ENCODE measurements at places on chromosomes 1 and 21.
A peak's percentile ranks its signal among the peaks of the same experiment; 100 is the strongest.

DNA sequence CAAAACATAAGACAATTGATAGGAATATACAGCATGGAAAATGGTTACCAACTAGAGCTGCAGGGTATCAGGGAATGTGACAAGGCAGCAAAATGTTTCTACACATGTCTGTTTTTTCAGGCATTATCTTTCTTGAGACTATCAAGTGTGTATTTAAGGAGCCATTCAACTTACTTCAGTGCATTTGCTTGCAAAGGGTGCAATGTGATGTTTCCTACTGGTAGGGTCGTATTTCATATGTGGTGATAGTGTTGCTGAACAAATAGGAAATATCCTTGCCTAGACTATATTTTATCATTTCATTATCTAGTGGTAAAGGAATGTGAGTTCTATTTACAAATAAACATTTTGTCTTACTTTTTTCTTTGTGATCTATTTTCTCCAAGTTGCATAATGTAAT lies 42.4 kb downstream of the PTPRC start:
- DNase-seq, result no peak

GRCh38 chr1:223010582-223011504 lies 132.2 kb downstream of the TLR5 start:
- DNase-seq, result peak; percentile 66

DNA sequence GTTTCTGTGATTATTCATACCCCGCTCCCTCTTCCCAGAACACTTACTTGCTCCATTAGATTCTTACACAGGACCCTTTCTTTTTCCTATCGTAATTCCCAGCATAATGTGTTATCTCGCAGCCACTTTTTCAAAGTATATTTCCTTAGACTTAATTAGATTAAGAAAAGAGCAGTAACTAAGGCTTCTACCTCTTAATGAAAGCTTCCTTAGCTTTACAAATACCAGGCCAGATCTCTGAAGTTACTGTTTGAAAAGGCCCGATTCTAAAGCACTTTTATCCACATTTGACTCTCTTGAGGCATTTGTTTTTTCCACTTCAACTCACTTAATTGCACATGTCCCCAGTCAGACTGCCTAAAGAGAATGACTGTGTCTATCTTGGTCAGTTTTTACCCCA lies 1264.3 kb upstream of the ADGRL2 start:
- no peak for DNase-seq

DNA sequence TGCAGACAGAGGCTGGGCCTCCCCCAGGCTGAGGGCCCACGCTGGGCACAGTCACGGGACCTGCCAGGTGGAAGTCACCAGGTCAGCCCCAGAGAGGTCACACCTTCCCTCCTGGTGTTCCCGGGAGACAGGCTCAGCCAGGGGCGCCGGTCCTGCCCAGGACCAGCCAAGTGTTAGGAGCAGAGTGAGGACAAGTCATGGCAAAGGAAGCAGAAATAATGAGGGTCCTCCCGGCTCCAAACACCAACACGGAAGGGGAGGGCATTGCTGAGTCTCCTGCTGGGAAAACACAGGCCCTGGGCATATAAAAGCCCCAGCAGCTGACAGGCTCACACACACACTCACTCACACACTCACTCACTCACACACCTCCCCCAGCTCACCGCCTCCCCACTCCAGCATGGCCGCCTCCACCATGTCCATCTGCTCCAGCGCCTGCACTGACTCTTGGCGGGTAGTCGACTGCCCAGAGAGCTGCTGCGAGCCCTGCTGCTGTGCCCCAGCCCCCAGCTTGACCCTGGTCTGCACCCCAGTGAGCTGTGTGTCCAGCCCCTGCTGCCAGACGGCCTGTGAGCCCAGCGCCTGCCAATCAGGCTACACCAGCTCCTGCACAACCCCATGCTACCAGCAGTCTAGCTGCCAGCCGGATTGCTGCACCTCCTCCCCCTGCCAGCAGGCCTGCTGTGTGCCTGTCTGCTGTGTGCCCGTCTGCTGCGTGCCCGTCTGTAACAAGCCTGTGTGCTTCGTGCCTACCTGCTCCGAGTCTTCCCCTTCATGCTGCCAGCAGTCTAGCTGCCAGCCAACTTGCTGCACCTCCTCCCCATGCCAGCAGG lies at the start of gene KRTAP10-10:
Gene KRTAP10-10, plus strand, starts transcription at position 339 of the 833 bp plus-strand sequence. Its CDS starts 62 bp downstream, at position 401.
- DNase-seq, result no peak

- no peak for DNase-seq
These were observed 178.9 kb upstream of the SNX7 start for GRCh38 chr1:98482611-98483010.

DNA sequence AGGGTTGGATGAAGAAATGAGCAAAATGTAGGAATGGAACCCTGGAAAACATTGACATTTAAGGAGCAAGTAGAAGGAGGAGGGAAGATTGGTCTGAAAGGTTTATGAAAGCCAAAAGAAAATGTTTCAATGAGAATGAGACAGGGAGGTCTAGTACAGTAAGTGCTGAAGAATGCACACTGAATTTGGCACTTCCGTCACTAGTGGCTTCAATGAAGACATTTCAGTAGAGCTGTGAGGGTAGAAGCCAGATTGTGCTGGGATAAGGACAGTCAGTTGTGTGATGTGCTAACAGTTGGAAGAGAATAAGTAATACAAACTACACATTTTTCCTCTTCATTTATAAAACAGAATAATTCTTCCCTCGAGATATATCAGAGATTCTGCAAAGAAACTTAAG lies 17.1 kb downstream of the THEM4 start:
- no peak for DNase-seq

DNA sequence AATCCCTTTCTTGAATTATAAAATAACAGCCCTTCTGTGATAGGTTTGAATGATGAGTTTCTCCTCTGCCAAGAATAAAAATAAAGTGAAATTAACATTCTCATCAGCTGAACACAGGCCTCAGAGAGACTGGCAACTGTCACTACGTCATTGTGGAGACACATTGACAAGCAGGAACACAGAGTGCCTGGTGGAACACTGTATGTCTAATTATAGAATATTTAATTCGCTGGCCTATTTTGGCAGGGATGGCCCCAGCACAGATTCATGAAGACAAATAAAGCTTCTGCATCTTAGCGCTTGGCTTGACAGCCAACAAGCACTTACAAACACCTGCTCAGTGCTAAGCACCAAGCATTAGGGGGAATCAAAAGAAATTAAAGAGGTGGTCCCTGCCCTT lies 52.0 kb upstream of the SMYD2 start:
- DNase-seq, result no peak

DNA sequence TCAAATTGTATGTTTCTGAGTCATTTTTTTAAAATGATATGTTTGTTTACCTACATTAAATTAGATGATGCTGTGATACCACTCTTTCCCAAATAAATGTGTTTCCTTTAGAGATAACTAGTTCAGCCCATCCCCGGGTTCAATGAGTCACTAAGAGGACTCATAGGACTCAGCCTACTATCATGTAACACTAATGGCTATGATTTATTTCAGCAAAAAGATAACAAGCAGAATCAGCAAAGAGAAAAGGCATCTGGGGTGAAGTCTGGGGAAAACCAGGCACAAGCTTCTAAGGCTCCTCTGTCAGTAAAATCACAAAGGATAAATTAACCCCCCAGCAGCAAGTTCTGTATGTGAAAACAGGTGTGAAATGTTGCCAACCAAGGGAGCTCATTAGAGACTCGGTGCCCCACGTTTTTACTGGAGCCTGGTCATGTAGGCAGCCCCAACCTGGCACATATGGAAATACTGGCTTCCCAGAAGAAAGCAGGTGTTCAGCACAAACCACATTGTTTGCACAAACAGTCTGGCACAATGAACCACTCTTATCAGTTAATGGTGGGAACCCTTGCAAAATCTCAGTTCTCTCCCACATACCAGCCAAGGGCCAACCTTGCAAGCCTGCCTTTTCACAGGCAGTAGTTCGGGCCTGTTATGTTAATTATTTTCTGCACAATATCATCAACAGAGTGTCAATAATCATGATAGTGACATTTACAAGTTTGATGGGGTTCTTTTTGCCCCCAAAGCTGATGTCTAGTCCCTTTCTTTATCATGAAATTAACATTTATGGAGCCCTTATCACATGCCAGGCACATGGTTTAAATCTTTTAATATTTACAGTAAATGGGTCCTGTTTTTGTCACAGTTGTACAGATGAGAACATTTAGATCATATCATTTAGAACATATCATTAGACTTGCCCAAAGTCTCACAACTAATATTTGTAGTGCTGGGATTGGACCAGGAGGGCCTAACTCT lies 23.1 kb upstream of the CNN3 start:
- no peak for DNase-seq

GRCh38 chr21:39641827-39642450 lies 29.2 kb downstream of the B3GALT5 start:
- DNase-seq, result no peak

DNA sequence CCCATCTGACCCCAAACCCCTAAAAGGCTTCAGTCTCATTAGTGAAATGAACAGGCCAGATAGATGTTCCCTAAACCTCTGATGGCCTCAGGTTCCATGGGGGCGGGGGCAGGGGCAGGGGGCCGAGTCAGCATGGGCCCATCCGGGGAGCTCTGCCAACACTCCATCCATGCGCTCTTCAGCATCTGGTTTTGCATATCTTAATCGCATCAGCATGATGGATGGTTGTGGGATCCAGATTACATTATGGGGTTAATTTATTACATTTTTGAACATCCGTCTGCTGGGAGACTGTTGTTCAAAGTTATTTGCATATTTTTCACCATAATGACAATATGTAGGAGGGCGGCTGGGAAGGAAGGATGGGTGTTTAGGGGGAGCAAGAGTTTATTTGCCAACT lies 3.1 kb upstream of the MAD2L2 start:
- no peak for DNase-seq

- no peak for DNase-seq
These were observed 22.4 kb downstream of the KCNAB2 start for GRCh38 chr1:6068073-6068472.

- no peak for DNase-seq
These were observed 29.8 kb downstream of the COL6A1 start for GRCh38 chr21:46011267-46011967.

GRCh38 chr1:86472152-86472551 lies 3.4 kb downstream of the CLCA1 start:
- DNase-seq, result no peak

- DNase-seq, result no peak
These were observed 413.3 kb upstream of the PTBP2 start for GRCh38 chr1:96308314-96308713.

DNA sequence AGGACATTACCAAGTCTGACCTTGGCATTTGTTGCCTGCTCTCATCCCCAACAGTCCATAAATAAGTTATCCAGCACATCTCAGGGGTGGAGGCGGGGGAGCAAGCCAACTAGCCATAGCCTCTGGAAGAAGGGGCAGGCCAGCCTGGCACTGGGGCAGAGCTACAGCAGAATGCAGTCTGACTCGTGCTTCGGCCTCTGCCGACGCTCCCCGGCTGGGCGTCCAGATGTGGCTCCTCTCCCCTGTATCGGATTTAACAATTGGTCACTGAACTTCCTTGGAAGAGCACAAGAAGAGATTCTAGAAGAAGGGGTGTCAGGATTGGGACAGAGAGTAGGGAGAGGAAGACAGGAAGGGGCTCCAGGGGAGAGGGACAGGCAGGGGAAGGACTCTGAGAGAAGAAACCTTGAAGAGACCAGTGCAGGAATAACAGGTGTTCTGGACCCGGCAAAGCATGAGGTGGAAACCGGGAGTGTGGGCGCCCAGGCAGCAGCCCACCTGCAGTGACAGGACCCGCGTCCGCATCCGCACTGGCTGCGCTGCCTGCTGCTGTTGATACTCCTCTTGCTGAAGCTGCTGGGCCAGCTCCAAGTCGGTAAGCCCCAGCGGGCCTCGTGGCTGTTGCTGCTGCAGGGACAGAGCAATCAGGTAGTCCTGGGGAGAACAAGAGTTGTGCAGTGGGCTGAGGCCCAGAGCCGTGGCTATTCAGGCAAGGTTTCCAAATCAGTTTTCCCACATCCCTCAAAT lies 9.4 kb downstream of the MINDY1 start:
- DNase-seq, result no peak

DNA sequence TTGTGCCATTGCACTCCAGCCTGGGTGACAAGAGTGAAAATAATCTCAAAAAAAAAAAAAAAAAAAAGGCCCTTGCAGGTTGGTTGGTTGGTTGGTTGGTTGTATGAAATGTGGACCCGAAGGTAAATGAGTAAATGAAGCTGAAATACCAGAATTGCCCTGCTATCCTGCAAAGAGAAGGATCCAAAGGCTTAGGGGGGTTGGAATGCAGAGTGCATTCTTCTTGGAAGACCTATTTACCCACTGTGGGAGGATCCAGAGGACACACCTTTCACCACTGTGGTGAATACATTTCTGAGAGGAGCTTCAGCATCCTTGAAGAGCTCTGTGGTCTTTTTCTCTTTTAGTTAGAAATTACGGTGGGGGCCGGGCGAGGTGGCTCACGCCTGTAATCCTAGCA lies 28.7 kb upstream of the EIF4G3 start:
- DNase-seq, result no peak

- DNase-seq, result no peak
These were observed 59.6 kb upstream of the C1orf87 start for GRCh38 chr1:60133000-60133673.

DNA sequence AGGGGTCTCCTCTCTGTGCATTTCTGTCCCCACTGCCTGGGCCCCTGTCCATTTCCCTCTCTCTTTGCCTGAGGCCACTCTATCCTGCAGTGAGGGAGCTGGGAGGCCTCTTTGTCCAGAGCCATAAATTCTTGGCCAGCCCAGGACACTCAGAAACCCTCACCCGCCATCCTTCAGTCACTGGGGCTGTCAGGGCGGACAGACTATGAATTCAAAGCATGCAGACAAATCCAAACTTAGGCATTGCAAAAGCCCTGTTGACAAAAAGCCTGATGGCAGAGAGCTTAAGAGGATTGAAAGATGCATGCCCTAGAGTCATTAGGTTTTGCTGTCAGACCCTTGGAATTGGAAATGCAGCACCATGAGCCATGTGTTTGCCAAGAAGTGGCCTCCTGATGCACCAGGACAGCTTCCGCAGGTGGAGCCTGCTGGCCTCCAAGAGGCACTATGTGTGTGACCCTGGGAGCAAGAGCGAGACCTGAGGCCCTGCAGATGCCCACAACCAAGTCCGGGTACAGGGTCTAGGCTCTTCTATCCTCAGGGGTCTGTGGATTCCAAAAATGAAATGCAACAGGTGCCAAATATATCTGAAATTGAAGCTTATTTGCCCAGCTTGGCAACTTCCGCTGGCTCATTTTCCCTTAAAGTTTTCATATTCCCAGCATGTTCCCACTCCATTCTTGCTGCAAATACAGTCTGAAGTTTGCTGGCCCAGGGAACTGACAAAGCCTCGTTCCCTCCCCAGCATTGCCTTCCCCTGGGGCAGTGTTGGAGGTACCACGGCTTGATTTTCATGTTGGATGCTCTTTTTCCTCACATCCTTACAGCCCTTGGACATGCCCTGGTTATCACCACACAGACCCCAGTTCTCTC lies 177.9 kb downstream of the PGBD5 start:
- DNase-seq, result no peak

DNA sequence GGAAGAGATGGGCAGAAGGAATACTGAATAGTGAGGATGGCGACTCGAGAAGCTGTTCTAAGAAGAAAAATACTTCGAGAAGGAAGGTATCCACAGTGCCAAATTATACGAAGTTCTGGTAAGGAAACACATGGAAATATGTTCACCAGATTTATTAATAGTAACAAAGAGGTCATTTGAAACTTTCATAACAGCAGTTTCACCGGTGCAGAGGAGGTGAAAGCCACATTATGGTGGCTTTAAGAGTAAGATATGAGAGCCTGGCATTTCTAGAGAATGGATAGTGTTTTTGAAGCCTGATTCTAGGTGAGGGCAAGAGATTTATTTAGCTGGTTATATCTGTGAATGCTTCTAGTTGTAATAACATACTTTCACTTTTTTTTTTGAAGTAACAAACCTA lies 56.2 kb downstream of the DPYD start:
- no peak for DNase-seq

GRCh38 chr1:204358605-204359004 lies 1.1 kb downstream of the PLEKHA6 start:
- DNase-seq, result no peak

Measured in SK-MEL-5 (cell line).